ENCODE measurements at places on chromosomes 4 and X.

- no peak for DNase-seq
Measured at GRCh38 chr4:21856754-21857153, 91.8 kb downstream of the KCNIP4 start.

GRCh38 chr4:86757468-86757867, 91.7 kb downstream of the SLC10A6 start:
- no peak for DNase-seq

DNA sequence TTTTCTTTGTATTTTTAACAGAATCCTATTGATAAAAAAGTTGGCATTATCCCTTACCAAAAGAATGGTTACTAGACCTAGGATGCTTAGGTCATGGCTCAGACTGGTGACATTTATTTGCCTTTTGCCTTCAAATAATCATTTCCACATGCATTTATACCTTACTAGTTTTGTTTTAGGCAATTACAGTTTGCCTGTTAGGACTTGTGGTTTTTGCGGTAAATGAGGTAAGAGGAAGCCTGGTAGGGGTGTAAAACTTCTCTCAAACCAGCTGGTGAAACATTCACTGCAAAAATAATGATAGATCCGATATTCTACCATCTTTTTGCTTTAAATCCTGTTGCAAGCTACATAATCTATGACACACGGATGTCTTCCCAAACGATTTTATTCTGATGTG, 12.1 kb downstream of the LAMP2 start:
- DNase-seq, result no peak

DNA sequence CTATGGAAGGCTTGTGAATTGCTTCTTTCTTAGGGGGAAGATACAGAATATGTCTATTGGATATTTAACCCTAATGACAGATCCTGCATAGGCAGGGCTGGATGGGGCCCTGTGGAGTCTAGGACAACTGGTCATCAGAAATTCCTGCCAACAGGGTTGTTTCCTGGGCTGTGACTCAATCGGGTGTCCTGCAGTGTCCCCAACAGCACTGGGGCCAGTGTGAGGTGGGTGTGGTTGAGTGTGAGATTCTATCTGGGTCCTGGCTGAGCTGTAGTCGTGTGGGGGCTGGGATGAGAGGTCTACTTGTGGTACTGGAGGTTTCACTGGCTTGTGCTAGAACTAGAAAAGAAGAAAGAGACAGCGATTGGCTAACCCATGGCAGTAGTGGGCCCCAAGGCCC, 87.3 kb upstream of the WDR1 start:
- no peak for DNase-seq

DNA sequence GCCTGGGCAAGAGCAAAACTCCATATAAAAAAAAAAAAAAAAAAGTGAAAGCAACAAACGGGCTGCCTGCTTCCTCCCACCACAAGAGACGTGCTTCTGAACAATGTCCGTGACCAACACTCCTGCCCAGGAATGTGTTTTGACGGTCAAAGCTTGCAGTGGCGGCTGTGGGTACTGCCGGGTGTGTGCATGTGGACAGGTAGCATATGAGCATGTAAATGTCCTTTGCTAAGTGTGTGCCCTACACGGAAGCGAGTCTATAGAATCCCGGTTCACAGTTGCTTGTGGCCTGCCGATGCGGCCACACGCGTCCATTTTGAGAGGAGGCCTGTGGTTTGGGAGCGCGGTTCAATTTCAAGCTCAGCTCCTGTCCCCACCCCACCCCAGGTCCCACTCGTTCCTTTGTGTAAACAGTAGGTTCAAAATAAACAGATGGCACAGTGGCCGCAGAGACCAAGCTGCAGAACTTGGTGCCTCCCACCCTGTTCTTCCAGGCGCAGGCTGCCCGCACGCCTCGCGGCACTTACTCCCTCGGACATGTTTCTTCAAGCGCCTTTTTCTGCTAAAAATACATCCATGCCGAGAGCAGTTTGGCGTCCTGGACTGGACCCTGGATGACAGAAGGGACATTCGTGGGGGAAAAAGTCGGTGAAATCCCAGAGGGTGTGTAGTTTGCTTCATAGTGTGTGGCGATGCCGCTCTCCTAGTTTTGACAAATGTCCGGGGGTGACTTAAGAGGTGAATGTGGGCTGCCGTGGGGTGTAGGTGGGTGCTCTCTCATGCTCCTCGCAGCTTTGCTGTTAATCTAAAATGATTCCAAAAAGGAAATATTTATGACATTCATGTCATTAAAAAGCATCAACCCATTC, 11.5 kb upstream of the NKX1-1 start:
- DNase-seq, result peak; percentile 49

GRCh38 chr4:77177199-77177598, 20.2 kb downstream of the CCNG2 start:
- no peak for DNase-seq

DNA sequence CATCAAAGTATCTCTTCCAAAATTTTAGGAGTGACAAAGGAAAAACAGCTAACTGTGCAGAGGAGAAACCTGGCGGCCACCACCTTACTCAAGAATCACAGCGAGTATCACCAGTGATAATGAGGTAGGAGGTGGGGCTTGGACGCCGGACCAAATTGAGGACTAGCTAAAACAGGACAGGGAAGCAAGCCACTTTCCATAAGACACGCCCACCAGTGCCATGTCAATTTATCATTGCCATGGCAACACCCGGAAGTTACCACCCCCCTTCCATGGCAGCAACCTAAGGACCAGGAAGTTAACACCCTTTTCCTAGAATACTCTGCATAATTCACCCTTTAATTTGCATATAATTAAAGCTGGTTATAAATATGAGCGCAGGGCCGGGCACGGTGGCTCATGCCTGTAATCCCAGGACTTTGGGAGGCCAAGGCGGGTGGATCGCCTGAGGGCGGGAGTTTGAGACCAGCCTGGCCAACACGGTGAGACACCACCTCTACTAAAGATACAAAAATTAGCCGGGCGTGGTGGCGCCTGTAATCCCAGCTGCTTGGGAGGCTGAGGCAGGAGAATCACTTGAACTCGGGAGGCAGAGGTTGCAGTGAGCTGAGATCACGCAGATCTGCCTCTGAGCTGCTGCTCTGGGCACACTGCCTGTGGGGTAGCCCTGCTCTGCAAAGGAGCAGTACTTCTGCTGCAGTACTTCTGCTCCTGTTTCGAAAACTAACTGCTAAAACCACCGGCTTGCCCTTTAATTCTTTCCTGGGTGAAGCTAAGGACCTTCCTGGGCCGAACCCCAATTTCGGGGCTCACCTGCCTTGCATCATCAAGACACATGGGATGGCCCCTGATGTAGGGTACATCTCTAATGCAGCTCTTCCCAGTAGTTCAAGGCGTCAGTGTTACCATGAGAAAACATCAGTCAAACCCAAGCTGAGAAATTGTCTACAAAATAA, 116.7 kb downstream of the HMX1 start:
- no peak for DNase-seq

GRCh38 chr4:129978315-129978714, 882.4 kb downstream of the C4orf33 start:
- no peak for DNase-seq

- no peak for DNase-seq
Measured at GRCh38 chrX:142214081-142214480, 9.0 kb upstream of the MAGEC2 start.

DNA sequence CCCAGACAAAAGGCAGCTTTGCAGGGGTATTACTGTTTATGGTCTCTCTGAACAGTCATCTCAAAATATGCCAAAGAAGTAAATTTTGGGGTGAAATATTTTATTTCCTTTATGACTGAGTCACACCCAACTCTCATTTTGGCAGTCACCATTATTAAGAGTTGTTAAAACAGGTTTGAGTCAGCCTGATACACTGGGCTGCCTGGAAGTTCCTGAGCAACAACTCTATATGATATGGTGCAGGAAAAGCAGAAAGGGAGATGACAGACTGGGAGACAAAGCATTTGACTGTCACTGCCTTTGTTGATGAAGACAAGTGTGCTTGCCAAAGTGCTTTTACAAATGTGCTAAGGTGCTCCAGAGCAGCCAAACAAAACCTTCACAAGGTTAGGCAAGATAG, 1263.5 kb downstream of the PCDH7 start:
- no peak for DNase-seq

DNA sequence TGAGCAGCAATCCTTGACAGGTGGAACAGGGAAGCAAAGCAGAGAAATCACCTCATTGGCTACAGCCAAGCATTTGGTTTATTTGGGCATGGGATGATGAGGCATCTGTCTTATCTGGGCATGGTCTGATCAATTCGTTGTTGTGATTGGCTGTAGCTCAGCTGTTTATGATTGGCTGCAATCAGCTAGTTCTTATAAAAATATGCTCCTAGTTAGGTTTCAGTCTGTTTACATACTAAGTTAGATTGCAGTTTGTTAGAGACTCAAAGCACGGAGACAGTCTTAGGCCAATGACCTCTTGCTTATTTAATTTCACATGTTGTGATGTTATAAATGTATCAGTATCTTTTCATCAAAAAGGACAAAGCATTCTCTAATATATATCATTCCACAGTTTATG, 312.0 kb downstream of the PDGFC start:
- DNase-seq, result no peak

DNA sequence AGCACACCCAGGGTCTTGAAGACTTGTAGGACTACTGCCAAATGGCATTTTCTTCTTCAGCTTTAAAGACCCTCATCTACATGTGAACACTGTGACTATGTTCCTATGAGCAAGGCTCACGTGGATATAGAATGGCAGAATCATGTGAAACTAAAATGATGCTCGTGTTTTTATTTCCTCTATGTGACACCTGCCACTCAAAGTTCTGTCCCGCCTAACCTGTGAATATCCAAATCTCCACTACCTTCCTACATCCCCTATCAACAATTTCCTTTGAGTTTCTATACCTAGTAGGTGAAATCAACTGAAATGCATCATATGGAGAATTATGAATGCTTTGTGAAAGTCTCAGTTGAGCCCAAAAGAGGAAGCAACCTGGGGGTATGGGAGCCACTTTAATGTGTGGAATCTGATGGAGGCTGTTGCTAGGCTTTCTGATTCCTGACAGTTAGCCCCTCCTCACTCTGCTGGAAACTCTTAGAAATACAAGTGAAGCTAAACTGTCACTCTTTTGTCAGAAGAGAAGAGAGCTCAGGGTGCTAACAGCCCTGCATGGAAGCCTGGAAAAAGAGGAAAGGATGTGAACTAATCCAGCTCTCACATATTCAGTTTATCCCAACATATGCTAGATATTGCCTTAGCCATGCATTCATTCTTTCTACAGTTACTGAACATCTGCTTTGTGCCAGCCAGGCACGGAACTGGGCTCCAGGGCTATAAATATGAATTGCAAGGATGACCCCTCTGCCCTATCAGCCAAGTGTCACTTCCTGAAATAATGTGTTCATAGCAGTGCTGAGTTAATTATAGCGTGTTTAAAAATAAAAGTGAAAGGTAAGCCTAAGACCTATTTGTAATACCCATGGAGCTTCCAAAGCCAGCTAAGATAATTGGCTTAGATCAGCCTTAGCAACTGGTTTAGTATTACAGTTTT, 11.0 kb downstream of the LHFPL1 start:
- no peak for DNase-seq
